ENCODE measurements at places on chromosomes 2 and 18.

- DNase-seq = no peak
These were observed 52.9 kb upstream of the SPATS2L start for GRCh38 chr2:200253639-200254038.

DNA sequence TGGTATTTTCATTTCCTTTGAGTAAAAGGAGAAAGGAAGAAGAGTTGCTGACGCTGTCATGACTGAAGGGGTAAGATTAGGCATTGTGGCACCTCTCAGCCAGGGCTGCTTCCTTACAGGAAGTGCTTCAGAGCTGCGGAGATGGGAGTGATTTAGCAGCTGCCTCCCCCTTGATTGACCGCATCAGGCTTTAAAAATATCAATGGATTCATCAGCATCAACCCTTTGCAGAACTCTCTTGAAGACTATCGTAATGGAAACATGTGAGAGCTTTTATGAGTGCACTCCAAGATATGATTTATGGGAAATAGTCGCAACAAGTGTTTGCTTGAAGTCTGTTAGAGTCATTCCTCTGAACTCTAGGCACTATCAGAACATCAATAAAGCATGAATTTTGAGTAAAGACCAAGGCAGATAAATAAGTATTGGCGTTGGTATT is 141.1 kb downstream of the CSRNP3 start:
- no peak for DNase-seq

DNA sequence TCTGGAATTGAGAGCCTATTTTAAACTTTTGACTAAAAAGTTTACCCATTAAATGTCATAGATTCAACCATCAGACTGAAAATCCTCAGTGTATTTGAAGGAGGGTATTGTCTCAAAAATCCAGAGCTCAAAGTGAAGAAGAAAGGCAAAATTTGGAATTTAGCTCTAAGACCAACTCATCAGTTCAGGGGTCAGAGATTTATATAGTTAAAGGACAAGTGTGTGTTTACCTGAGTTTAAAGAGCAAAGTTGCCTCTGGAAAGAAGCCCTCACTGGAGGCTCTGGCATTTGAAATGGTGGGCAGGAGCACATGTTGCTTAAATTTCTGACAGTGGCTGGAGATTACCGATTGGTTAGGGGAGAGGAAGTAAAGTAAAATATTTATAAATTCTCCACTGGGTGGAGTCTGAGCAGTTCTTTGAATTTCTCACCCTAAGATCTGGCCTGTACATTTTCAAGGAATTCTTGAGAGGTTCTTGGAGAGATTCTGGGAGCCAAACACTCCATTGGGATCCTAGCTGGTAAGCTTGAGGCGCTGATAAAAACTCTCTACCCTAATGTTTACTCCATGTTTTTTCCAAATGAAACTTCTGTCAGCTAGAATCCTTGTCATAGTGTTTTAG is at the start of gene KYNU:
TSS of gene KYNU (plus strand) at position 449 of the 623 bp plus-strand sequence. CDS start 7,704 bp downstream, outside the sequence.
- no peak for DNase-seq

DNA sequence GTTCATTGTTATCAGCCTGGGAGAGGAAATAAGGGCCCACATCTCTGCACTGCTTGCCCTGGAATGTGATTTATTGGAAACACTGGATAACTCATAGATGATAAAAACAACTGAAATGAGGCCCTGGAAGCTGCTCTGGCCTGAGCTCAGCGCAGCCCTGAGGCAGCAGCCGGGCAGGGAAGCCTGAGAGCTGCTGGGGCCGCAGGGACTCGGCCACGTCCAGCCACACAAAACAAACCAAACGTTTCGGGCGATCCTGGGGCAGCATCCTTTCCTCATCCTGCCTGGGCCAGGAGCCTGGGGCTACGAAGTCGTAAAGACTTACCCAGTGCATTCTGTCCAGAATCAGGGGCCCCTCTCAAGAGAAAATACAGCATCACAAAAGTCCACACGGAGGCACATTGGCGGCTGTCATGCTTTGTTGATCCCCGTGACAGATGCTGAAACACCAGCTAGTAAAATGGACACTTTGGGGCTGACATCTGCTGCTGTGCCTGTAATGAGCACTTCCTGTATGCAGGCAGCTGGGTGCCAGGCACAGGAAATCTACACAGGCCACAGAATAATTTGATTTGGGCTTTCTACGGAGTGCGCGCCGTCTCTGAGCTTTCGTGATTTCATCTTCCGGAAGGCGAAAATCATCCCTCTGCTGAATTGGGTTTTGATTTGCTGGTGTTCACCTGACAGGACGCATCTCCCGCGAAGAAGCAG is 250.6 kb downstream of the EIPR1 start:
- DNase-seq = no peak

DNA sequence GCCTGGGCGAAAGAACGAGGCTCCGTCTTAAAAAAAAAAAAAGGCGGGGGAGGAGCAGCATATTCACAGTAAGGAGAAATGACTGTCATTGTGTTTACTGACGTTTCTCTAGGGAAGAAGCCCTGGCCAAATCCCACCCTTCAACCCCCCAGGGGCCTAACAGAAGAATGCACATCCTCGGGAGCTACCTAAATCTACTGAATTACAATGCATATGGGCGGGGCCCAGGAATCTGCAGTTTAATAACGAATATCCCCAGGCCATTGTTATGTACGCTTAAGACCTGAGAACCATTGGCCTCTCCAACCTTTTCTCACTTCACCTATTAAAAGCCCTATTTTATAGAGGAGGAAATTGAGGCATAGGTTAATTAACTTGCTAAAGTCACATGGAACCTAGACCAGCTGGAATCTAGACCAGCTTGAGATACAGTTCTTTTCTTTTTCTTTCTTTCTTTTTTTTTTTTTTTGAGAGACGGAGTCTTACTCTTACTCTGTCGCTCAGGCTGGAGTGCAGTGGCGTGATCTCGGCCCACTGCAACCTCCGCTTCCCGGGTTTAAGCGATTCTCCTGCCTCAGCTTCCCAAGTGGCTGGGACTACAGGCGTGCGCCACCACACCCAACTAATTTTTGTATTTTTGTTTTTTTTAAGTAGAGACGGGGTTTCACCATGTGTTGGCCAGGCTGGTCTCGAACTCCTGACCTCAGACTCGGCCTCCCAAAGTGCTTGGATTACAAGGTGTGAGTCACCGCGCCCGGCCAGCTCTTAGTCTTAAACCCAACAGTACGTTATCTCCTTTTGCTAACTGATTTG is 708 bp upstream of the RIF1 start:
- no peak for DNase-seq

DNA sequence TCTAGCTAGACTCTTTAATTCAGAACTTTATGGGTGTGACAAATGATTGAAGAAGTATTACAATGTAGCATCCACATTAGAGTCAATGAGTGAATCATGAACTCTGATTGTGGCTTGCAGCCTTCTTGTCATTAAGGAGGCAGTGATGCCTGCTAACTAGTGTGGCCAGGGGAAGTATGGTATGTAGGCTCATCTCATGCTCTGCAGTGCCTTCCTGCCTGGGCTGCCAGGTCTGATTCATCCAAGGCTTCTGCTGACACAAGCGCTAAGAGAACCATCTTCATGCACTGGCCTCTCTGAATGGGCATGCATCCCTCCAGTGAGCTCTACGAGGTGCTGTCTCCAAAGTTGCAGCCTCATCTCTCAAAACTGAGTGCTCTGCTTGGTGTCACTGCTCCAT is 144.3 kb downstream of the MTCL1 start:
- DNase-seq = no peak

DNA sequence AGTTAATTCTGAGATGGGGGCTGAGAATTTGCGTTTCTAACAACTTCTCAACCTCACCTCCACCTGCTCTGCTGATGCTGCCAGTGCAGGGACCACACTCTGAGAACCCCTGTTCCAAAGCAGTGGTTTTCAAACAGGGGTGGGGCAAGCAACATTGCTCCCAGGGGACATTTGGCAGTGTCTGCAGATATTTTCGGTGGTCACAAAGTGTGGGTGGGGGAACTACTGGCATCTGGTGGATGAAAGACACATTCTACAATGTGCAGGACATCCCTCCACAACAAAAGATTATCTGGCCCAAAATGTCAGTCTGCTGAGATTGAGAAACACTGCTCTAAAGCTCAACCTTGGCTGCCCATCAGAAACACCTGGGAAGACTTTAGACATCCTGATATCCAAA is 188.7 kb upstream of the SATB2 start:
- DNase-seq = no peak

DNA sequence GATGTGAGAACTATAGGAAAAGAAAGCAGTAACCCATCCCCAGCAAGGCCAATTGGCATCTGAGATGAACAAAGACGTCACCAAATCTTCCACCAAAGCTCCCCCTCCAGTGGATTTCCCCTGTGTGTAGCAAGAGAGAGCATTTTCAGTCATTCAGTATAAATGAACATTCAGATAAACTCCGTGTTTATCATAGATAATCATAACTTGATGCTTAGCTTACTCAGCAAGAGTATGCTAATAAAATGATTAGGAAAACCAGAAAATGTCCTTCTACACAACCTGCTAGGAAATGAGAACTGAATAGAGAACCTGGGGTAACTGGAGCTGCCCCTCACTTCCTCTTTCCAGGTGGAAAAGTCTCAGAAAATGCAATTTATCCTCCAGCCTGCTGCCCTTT is 198.0 kb upstream of the CCDC150 start:
- no peak for DNase-seq

DNA sequence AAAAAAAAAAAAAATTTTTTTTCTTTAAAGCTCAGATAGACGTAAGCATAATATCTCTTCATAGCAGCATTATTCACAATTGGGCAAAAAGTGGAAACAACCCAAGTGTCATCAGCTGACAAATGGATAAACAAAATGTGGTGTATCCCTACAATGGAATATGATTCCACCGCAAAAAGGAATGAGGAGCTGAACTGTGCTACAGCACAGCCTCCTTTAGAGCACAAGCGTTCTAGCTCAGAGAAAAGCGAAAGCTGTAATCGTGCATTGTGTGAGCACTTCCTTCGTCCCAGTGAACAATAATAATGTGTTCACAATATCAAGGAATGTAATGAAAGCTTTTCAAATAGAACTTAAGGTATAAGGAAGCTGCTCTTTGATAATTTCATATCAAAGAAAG is 11.7 kb upstream of the CHMP1B start:
- DNase-seq = no peak

DNA sequence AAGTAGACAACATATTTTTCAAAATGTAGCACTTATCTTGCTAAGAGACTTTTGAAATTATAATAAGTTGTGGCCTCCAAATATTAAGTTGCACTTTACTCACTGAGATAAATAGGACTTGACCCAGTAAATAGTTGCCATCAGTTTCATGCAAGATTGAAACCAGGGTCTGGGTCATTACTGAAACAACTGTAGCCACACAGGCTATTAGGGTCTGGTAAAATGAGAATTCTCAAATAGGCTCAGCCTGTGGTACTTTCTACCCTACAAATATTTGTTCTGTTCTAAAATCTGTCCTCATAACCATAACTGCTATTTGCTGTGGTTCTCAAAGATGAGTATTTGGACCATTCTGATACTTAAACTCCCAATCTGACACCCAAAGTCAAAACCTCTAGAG is 115.4 kb upstream of the STK17B start:
- DNase-seq = no peak

- no peak for DNase-seq
These were observed 22.1 kb upstream of the IGFBP5 start for GRCh38 chr2:216717491-216717901.

- no peak for DNase-seq
These were observed 37.8 kb upstream of the DNMT3A start for GRCh38 chr2:25379535-25379934.
